ENCODE measurements at places on chromosomes 11 and 22.
A peak's percentile ranks its signal among the peaks of the same experiment; 100 is the strongest.

GRCh38 chr11:76789443-76789719, 6.2 kb downstream of the TSKU start:
- DNase-seq = no peak

DNA sequence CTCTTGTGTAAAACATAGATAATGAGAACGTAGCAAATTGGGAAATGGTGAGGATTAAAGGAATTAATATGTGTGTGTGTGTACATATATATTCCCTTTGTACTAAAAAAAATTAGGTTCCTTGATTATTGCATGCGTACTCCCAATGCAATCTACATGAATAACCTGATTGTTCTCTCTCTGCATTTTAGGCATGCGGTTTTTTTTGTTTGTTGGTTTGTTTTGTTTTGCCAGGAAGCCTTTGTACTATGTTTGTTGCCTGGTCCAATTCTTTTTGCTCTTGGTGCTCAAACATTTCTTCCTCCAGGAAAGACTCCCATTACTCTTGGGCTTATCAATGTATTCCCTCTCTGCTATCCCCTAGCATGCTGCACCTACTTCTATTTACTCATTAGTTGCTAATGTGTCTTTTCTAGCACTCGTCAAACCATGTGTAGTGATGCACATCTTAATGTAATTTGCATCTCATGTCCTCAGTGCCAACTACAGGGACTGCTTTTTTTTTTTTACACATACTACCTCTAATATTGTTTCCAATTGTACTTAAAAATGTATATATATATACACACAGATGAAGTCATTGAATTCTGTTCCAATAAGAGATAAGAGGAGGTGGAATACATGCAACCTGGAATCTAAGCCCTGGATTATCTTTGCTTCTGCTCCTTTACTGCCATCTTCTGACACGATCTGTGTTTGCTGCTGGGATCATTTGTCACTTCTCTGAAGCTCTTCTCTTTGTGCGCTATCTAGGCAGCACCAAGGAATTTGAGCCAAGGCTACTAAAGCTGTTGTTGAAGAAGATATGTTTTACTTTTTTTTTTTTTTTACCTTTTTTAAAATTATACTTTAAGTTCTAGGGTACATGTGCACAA, 197.2 kb upstream of the ANO3 start:
- no peak for DNase-seq

DNA sequence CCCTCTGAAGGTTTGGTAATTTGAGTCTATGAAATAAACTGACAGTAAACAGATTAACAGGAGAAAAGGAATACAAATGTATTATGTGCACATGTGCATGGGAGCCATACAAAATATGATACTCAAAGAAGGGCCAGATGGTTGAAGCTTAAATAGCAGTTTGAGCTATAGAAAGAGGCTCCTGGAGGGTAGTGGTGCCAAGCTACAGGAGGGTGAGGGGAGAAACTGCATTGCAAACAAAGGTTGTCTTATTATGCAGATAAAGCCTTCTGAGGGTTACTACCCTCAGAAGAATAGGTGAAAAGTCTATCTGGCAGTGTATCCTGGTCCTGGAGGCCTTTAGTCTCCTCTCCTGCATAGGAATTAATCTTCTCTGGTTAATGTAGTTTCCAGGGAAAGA, 267.3 kb upstream of the MPPED2 start:
- DNase-seq = no peak

DNA sequence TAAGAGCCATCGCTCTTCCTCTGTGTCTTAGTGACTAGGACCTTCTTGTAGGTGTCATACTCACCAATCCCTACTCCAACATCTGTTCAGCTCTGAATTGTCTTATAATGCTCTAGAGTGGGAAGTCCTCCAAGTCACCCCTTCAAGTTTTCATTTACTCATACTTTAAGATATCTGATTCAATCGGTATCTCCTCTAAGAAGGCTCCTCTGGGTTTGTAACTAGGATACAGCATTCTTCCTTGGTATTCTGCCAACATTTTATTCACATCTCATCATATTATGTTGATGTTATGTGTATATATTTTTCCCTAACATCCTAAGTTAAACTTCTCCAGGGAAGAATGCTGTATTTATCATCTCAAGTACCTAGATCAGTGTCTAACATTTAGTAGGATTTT, 662.1 kb downstream of the NTM start:
- DNase-seq = no peak

DNA sequence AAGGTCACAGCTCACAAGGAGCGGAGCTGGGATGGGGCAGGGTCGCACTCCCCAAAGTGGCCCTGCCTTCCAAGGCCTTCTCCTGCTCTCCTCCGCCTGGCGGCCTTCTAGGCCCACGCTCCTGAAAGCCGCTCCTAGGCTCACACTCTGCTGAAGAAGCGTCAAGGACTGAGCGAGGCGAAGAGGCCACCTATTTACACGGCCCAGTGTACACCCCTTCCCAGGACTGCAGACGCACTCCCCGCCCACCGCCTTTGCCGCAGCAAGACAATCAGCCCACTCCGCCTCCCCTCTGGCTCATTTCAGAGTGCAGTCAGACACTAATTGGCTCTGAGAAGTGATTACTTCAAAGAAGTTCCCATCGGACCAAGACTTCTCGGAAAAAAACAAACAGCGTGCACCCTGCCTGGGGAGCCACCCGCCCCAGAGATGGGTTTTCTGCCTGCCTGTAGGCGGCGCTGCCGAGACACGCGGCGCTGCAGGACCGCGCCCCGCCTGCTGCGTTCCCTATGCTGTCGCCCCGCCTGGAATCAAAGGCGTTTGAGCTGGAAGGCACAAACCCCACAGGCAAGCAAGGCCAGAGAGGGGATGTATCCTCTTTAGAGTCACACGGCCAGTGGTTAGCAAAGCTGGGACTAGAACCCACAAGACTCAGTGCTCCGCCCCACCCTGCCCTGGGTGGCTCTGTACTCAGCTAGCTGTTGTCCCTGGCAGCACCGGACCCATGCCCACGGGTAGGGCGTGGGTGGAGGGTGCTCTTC, 414.8 kb downstream of the BUD13 start:
- DNase-seq = no peak

DNA sequence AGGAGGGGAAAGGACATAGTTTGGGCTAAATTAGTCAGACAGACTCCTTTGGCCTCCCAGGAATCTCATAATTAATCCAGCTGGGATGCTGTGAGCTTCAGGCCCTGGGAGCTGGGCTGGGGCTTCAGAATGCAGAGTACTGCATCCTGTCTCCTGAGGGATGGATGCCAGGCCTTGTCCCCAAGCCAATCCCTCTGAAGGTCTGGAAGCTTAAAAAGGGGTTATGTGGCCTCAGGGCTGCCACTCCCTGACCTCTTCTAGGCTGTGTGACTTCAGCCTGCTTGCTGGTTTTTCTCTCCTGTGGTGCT, 6.9 kb upstream of the LRRC32 start:
- no peak for DNase-seq

GRCh38 chr11:629237-629583, 2.2 kb upstream of the SCT start:
- peak; percentile 38 for DNase-seq

- DNase-seq = no peak
Observed at GRCh38 chr11:64694026-64694755, 28.8 kb downstream of the NRXN2 start.

GRCh38 chr22:35987487-35987886, 41.1 kb downstream of the RBFOX2 start:
- no peak for DNase-seq

- no peak for DNase-seq
Observed at GRCh38 chr11:133081020-133081419, 451.3 kb downstream of the OPCML start.

DNA sequence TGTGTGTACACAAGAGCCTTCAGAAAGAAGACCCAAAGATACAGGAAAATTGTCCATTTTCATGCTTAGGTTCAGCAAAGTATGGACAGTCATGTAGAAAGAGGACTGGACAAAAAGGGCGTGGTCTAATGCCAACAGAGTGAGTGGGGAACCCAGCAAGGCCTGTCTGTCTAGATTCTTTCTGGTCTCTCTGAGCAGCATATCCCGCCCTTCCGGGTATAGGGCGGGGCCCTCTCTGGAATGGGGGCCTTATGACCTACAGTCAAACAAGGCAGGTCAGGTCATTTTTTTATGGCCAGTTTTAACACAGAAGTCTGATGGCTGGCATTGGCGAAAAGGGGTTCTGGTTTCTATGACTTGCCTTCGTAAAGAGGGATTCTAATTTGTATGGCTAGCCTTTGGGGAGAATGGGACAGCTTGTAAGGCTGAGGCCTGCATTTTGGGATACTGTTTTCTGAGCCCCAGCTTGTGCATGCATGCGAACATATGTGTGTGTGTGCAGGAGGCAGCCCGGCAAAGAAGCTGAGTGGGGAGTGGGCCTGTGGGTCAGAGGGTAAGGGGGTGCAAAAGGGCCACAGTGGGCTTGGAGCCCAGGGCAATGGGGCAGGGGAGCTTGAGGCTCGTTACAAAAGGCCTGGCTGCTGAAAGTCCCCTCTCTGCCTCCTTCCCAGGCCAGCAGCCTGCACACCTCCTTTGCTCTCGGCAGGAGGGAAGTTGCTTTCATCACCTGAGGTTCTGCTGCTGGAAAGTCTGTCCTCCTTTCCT, 130.5 kb upstream of the B3GAT1 start:
- no peak for DNase-seq

DNA sequence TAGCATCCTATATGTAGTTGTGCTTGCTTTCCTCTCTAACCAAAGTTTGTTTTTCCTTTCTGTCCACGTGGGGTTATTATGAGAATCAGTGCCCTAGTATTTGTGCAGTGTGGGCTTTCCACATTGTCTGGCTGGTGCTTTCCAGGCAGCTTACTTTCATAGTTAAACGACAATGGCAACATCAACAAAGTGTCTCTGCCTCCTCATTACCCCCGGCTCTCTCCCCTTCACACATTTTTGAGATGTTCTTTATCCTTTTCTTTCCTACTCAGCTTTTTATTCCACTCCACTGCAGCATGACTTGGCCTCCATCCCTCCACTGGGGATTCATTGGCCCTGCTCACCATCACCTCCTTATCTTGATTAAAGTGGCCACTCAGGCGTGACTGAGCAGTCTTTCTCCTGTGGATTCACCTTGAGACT, 19.1 kb downstream of the SPECC1L start:
- no peak for DNase-seq

- DNase-seq = no peak
Observed at GRCh38 chr11:31872076-31872443, 60.9 kb upstream of the PAX6 start.

All from CD4-positive, alpha-beta T cell treated with Interleukin-17A for 1 hour (primary cell).